ENCODE measurements at places on chromosomes 11 and 22.

DNA sequence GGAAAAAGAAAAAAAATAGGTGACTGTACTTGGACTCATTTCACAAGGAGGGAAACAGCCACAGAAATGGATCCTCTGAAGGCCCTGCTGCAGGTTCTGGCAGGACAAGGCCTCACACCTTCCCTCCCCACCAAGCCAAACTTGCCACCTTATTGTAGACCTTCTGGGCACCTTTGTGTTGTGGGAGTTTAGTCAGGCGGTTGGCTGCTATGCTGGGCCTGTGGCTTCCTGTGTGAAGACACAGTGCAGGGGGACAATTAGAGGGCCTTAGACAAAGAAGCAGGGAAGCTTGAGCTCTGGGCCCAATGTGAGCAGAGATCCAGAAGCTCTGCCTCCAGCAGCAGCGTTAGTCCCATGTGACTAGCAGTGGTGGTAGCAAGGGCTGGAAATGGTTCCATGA lies 4.2 kb downstream of the RAB1B start:
- DNase-seq = no peak

GRCh38 chr11:1195682-1196515 lies 27.0 kb upstream of the MUC5B start:
- no peak for DNase-seq

DNA sequence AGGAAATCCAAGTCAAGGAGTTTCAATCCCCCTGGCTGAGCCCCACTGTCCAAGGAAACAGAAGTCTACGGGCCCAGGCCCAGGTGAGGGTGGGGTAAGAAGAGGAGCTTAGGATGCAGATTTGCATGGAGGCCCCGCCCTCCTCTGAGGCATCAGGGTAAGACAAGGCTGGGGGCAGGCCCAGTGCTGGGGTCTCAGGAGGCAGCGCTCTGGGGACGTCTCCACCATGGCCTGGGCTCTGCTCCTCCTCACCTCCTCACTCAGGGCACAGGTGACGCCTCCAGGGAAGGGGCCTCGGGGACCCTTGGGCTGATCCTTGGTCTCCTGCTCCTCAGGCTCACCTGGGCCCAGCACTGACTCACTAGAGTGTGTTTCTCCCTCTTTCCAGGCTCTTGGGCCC lies 31.3 kb upstream of the IGLL5 start:
- DNase-seq = no peak

DNA sequence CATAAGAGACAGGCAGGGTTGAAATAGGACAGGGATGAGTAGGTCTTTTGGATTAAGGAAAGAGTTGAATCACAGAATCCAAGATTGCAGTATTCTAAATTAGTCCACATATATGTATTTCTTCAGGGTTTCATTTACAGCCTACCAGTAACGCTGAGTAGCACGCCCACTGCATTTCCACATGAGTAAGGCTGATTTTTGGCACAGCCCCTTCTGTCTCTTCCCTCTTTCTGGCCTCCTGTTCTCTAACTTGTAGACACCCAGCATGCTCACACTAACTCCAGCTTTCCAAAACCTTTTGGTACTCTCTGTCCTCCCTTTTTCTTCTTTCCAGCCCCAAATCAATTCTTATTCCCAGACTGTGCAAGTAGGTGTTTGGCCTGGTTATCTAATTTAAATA lies 3.7 kb upstream of the SIK2 start:
- no peak for DNase-seq

DNA sequence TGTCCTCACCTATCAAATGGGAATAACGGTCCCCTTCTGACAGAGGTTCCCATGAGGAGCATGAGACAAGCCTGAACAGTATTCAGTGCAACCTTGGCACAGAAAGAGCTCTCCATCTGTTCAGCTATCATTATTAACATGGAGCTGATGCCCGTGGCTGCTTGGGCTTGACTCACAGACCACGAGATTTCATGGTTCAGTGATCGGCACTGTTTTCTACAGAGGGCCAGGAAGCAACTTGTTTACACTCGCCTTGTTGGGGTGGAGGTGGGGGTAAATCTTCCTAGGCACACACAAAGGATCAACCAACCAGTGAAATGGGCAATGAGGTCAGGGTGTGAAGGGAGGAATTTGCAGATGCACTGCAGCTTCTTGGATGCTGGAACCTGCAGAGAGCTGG lies 88.2 kb downstream of the CWC15 start:
- no peak for DNase-seq

GRCh38 chr11:127616158-127616557 lies 615.6 kb upstream of the KIRREL3 start:
- no peak for DNase-seq

- no peak for DNase-seq
Observed at GRCh38 chr22:25153961-25154666, 45.5 kb upstream of the CRYBB3 start.

- DNase-seq = no peak
Observed at GRCh38 chr22:27245056-27245455, 556.5 kb downstream of the MN1 start.

DNA sequence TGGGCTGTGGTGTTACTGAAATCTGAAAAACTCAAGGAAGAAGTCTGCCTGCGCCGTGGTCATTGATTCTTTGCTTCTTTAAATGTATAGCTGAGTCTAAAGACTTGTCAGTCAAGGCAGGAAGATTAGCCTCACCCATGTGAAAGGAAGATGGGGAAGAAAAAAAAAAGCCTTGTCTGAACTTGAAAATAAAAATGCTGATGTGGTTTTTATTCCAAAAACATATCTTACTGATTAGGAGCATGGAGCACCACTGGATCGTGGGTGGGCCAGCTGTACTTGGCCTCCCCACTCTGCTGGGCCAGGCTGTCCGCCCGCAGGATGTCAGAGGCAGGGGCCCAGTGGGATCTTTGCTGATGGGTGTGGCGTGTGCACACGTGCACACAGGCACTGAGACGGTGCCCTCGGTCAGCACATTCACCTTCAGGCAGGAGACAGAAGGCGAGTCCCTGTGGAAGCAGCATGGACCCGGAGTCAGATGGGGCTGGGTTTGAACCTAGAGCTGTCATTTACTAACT lies 111.9 kb downstream of the WNT7B start:
- DNase-seq = no peak

Measured in stimulated activated CD4-positive, alpha-beta T cell treated with anti-CD3 and anti-CD28 coated beads, TNF-alpha, amount 100 ng/mL, for 24 hours (primary cell).